ENCODE measurements at places on chromosomes 3 and 15.

DNA sequence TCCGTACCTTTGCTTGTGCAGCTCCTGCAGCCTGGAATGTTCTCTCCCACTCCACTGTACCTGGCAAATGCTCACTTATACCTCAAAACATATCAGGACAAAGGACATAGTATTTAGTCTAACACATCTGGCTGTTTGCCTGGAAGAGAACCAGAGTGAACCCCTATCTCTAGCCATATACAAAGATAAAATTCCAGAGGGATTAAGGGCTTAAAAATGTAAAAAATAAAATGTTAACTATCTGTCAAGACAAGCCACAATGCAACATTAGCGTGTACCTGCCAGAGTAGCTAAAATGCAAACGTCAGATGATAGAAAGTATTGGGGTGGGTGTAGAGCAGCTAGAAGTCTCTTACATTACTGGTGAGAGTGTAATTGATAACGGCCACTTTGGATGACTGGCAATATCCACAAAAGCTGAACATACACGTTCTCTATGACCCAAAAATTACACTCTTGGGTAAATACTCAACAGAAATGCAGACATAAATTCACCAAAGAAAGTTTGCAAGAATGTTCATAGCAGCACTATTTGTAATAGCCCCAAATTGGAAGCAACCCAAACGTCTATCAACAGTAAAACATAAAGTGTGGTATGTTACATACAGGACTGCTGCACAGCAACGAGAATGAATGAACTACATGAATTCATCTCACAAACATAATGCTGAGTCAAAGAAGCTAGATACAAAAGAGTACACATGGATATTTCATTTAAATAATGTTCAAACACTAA is 18.2 kb upstream of the ADPGK start:
- no peak for DNase-seq

DNA sequence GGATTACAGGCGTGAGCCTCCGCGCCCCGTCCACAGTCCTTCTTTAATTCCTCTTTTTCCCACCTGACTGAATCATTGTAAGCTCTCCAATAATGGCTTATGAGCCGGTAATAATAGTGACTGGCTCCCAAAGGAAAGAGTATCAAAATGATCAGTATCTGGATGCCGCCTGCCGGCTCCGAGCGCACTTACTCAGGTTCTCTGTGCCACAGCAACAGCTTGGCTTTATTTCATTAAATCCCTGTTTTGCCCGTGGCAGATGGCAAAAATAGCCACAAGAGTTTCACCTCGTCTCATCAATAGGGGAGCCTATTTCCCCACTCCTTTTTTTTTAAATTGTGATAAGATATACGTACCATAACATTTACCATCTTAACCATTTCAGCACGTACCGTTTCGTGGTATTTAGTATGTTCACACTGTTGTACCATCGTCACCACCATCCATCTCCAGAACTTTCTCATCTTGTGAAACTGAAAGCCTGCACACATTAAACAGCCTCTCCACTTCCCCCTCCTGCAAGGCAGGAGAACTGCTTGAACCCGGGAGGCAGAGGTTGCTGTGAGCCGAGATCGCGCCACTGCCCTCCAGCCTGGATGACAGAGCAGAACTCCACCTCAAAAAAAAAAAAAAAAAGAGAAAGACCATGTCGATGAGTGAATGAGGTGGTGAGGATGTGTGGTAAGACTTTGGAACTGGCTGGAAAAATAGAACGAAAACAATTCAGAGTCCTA is 80.7 kb upstream of the DLG1 start:
- DNase-seq = no peak

GRCh38 chr3:33883538-33883950 is 85.1 kb downstream of the PDCD6IP start:
- peak; percentile 22 for DNase-seq

DNA sequence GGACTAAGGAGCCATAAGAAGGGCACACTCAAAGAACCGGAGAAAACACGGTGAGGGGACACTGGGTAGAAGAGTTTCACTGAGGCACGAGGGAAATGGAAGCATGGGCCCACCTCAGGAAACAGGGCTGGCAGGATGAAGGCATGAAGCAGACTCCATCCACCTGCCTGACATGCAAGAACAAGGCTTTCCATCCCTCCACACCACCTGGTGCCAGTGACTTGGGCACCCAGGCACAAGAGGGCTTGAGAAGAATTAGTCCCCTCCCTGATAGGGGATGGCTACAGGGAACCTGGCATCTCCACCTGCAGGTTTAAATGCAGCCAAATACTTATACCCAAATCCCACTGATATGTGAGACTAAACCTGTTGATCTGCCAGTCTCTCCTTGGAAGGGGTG is 38.9 kb upstream of the PPP2R3A start:
- DNase-seq = no peak

DNA sequence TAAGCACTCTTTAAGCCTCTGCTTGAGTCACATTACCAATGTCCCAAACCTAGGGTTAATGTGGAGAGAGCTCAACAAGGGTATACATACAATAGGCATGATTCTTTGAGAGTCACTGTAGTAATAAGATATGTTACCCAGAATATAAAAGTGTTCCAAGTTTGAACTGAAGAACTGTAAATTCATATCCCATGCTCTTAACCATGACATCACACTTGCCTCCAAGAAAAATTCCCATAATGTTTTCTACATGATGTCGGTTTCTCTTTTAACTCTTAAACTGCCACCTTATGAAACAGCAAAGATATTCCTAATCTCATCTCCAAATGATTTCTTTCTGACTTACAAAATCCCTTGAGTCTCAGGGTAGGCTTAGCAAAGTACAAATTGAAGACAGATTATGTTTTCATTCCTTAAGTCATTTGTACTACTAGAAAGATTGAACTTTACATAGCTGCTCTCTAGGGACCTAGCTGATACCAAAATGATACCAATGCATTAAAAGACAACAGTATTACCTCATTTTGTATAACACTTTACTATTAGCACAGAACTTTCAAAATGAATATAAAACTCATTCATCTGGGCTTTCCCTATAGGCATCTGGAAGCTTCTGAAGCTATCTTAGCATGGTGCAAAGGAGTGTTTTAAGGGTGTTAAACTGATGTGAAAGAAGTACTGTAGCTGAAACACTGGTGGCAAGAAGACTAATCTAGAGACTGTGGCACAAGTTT is 127.1 kb downstream of the KCNMB2 start:
- no peak for DNase-seq

DNA sequence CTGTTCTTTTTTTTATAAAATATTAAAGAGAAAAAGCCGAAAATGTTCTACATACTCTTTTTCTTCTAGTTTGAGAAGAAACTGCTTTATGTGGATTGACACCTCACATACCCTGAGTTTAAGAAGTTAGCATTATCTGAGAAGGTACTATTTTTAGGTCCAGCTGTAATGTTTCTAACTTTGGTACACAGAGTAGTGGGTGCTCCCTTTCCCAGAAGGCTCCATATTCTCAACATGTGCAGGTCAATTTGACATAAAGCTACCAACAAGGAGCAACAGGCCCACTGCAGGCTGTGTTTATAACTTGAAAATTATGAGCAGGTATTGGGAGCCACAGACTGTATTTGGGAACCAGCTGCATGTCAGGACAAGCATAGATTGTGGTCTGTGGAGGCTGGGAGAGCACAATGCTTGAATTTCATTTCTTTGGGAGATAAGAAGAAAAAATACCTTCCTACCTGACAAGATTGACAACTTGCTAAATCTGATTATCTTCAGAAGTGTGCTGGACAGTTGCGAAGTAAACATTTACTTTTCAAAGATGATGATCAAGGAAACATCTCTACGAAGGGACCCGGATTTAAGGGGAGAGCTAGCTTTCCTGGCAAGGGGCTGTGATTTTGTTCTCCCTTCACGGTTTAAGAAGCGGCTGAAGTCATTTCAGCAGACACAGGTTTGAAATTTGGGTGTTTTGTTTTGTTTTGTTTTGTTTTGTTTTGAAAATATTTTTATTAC is 57.2 kb downstream of the PPP2R3A start:
- no peak for DNase-seq

- no peak for DNase-seq
Measured at GRCh38 chr3:113747283-113748046, 630 bp downstream of the ATP6V1A start.

- no peak for DNase-seq
Measured at GRCh38 chr15:90318591-90318990, 33.5 kb upstream of the ZNF774 start.

DNA sequence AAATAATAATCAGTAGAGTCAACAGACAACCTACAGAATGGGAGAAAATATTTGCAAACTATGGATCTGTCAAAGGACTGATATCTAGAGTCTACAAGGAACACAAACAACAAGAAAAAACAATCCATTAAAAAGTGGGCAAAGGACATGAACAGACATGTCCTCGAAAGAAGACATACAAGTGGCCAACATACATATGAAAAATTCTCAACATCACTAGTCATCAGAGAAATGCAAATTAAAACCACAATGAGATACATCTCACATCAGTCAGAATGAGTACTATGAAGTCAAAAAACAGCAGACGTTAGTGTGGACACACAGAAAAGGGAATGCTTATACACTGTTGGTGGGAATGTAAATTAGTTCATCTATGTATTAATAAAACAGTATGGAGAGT is 33.7 kb downstream of the SLC2A2 start:
- no peak for DNase-seq

DNA sequence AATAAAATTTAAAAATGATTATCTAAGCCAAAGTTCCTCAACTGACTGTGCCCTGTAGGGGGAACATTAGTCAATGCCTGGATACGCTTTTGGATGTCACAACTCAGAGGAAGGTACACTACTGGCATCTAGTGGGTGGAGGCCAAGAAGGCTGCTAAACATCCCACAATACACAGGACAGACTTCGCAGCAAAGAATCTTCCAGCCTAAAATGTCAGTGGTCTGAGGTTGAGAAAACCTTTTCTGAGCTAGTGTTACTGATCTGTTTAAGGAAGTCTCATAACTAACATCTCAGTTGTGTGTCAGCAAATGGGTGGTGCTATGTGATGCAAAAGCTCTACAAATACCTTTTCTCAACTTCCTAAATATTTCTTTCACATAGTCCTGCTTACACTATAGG is 20.9 kb upstream of the LDHAL6B start:
- DNase-seq = no peak

- DNase-seq = no peak
Measured at GRCh38 chr15:35020974-35021373, 32.9 kb upstream of the ZNF770 start.

- no peak for DNase-seq
Measured at GRCh38 chr15:67873777-67874176, 33.9 kb upstream of the RNU6-1 start.

GRCh38 chr15:42724276-42724675 is 12.7 kb downstream of the CDAN1 start:
- no peak for DNase-seq

DNA sequence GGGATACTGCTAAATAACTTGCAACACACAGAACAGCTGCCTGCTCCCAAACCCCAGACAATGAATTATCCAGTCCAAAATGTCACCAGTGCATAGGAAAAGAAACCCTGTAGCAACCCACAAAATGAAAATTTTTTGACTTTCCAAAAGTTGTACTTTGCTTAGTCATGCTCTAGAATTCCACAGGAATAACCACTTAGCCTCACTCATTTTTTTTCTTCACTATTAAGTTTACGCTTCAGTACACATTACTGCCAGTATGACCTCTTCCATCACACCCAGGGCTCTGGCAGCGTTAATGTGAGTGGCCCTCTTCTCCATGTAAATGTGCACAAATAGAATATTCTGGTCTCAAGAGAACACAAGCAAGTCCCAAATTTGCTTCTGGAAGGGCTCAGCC is 259.8 kb downstream of the MAGI1 start:
- no peak for DNase-seq

DNA sequence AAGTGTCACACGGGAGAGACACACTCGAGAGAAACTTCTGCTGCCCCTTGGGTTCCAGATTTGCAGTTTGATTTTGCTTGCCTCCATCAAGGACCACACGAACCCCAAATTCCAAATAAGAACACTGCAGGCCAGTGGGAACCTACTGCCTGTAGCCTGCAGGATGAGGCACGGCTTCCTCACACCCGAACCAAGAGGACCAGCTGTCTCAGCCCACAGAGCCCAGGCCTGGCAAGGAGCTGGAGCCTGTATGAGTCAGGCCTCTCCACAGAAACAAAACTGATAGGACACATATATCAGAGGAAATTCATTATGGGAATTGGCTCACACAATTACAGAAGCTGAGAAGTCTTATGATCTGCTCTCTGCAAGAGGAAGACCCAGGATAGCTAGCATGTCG is 188.1 kb upstream of the NSMCE3 start:
- DNase-seq = no peak

DNA sequence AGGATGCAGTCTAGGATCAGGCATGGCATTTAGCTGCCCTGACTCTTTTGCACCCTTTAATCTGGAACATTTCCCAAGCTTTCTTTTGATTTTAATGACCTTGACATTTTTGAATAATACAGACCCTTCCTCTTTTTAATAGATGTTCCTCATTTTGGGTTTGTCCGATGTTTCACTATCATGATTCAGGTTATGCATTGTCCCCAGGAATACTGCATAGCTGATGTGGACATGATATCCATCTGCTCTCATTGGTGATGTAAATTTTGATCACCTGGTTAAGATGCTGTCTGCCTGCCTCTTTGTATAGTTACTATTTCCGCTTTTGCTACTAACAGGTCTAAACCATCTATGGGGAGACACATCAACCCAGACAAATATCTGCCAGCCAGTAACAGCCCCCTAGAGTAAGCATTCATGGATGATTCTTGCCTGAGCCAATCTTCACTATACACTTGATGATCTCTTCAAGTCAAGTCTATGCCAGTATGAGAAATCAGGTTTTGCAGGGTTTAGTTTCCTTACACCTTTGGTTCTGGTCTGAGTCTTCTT is 50.6 kb upstream of the ULK4 start:
- no peak for DNase-seq

DNA sequence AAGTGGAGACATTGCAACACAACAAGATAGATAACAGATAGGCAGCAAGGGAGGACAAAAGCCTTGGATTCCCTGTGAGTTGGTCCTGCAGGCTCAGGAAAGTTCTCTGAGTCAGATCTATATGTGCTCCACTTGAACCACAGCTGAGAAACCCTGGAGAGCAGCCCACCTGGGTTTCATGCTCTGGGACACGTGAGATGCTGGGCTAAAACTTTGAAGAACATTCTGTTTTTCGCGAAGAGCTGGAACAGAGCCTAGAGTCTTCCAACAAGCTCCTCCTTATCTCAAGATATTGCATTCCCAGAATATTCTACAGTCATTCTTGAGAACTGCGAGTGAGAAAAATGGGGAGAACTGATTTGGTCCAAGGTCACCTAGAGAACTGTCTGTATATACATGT is 583.0 kb upstream of the ROBO1 start:
- no peak for DNase-seq

DNA sequence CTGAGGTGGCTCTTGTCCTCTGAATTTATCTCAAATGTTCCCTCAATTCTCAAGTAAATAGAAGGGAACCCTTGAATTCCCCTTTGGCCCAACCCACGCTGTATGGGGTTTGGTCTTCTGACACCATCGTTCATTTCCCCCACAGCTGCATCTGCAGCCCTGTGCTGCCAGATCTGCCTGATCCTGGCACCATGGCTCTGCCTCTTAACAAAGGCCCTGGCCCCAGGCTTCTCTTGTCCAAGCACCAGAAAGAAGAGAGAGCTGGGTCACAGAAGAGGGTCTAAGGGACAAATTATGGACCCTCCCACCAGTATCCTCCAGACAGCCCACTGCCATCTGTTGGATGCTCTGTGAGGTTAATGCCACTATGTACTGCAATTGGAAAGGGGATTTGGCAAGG is 1.8 kb downstream of the MAP1A start:
- DNase-seq = no peak

Data from H54 (cell line).